ENCODE measurements at places on chromosomes 2 and 18. TPM values are rescaled to one million over a fixed set of nuclear protein-coding genes. Genes with fewer than 3 reads are reported as not detected.

The VWC2L gene
- total RNA-seq, result not detected

The CFAP221 gene
- not detected for total RNA-seq

The LRRC30 gene
- not detected for total RNA-seq

The CRYGC gene
- total RNA-seq, result not detected

The UGT1A9 gene
- total RNA-seq, result not detected

The CFAP65 gene
- not detected for total RNA-seq

The CD28 gene
- total RNA-seq, result not detected

The DUSP2 gene
- 0.33 TPM for total RNA-seq

GRCh38 chr2:169077674-169078240 lies 8.4 kb downstream of the DHRS9 start:
- no peak for DNase-seq
- no peaks in the 10 kb centered on the region for H3K27me3 ChIP-seq
- H3K36me3 ChIP-seq, result no peaks in the 10 kb centered on the region
- H3K4me1 ChIP-seq, result no peaks in the 10 kb centered on the region
- no peak overlapping the region for H3K4me3 ChIP-seq
- H3K27ac ChIP-seq, result no peak overlapping the region

GRCh38 chr2:147589127-147589526 lies 255.7 kb upstream of the ACVR2A start:
- H3K4me3 ChIP-seq, result no peak overlapping the region
- no peaks in the 10 kb centered on the region for H3K36me3 ChIP-seq
- H3K27ac ChIP-seq, result no peak overlapping the region
- no peak for DNase-seq

GRCh38 chr2:149799013-149799705 lies 211.6 kb upstream of the MMADHC start:
- H3K4me1 ChIP-seq, result peaks cover 6% of the 10 kb centered on the region
- no peak overlapping the region for H3K4me3 ChIP-seq
- H3K27me3 ChIP-seq, result no peaks in the 10 kb centered on the region
- no peaks in the 10 kb centered on the region for H3K36me3 ChIP-seq
- H3K27ac ChIP-seq, result no peak overlapping the region

GRCh38 chr2:69067026-69067630 lies 54.1 kb downstream of the ANTXR1 start:
- peaks cover 10% of the 10 kb centered on the region for H3K4me1 ChIP-seq
- DNase-seq, result no peak
- no peaks in the 10 kb centered on the region for H3K36me3 ChIP-seq
- no peak overlapping the region for H3K27ac ChIP-seq

DNA sequence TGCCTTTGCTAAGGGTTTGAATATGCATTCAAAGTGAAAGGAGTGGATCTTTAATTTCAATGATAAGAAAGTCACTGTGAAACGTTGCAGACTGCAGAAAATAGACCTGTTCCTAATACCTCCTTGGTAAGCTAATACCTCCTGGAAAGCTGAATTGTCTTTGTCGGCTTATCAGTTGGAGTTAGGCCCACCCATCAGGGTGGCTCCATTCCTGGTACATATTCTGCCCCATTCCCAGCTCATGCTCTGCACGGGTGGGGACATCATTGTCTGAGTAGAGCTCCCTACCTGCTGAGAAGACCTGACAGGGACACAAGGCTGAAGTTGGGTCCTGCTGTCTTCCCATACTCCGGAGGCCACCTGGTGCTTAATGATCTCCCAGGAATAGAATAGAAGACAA lies 203.3 kb downstream of the EN1 start:
- no peak for DNase-seq
- H3K27ac ChIP-seq, result no peak overlapping the region
- H3K27me3 ChIP-seq, result no peaks in the 10 kb centered on the region
- no peak overlapping the region for H3K4me3 ChIP-seq
- no peaks in the 10 kb centered on the region for H3K4me1 ChIP-seq

DNA sequence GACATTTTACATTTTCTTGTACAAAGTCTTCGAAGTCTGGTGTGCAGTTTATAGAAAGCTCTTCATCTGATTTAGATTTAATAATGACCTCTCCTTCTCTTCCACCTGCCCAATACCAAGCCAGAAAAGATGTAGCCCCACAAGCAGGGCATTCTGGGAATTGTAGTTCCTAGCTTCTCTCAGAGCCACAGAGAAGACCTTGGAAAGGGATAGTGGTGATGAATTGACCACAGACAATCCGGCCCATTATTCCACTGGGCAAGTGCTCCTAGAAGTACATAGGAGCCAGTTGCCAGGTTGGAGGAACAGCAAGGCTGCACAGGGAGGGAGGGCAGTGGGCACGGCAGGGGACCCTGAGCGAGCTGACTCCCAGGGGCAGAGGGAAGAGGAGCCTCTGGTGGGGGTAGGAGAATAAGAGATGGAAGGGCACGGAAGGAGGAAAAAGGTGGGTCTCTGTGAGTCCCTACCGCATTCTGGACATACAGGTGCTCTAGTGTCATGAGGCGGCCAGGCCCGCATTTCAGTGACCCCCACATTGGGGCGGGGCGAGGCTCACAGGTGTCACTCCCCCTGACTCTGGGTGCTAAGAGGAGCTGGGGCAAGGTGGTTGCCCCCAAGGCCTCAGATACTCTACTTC lies 152.5 kb upstream of the HAAO start:
- H3K27me3 ChIP-seq, result no peaks in the 10 kb centered on the region
- no peak overlapping the region for H3K4me3 ChIP-seq
- no peaks in the 10 kb centered on the region for H3K36me3 ChIP-seq
- no peaks in the 10 kb centered on the region for H3K4me1 ChIP-seq
- no peak overlapping the region for H3K27ac ChIP-seq

GRCh38 chr2:23900541-23901322 lies 26.2 kb downstream of the ATAD2B start:
- H3K27ac ChIP-seq, result no peak overlapping the region
- DNase-seq, result peak; percentile 85
- no peak overlapping the region for H3K4me3 ChIP-seq
- no peaks in the 10 kb centered on the region for H3K27me3 ChIP-seq
- peaks cover 9% of the 10 kb centered on the region for H3K4me1 ChIP-seq
- no peaks in the 10 kb centered on the region for H3K36me3 ChIP-seq

DNA sequence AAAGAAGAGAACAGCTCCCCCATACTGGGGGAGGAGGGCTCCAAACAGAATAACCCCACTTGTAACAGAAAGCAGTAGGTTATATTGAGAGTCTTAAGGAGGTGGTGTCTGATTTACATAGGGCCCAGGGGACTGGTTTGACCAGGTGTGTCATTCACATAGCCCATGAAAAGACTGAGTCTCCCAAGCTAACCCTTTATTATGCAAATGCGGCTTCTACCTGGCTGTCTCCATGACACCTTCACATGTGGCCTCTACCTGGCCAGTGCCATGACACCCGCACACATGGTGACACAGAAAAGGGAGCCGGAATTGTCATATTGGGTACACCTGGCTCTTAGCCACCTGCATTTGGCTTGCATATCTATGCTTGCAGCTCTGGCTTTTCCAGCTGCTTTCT lies 1057.2 kb upstream of the PIK3C3 start:
- H3K27me3 ChIP-seq, result no peaks in the 10 kb centered on the region
- H3K36me3 ChIP-seq, result no peaks in the 10 kb centered on the region
- H3K4me3 ChIP-seq, result no peak overlapping the region
- no peak for DNase-seq
- H3K27ac ChIP-seq, result no peak overlapping the region

GRCh38 chr2:182367401-182367800 lies 59.4 kb downstream of the PDE1A start:
- H3K4me3 ChIP-seq, result no peak overlapping the region
- no peaks in the 10 kb centered on the region for H3K36me3 ChIP-seq
- no peak for DNase-seq
- no peak overlapping the region for H3K27ac ChIP-seq
- peaks cover 5% of the 10 kb centered on the region for H3K4me1 ChIP-seq

GRCh38 chr2:74481961-74482800 lies 617 bp downstream of the CCDC142 start:
- peak overlapping the region; percentile 79 for H3K4me3 ChIP-seq
- H3K27ac ChIP-seq, result peak overlapping the region; percentile 36
- no peaks in the 10 kb centered on the region for H3K27me3 ChIP-seq
- no peak for DNase-seq
- peaks cover 3% of the 10 kb centered on the region for H3K36me3 ChIP-seq

DNA sequence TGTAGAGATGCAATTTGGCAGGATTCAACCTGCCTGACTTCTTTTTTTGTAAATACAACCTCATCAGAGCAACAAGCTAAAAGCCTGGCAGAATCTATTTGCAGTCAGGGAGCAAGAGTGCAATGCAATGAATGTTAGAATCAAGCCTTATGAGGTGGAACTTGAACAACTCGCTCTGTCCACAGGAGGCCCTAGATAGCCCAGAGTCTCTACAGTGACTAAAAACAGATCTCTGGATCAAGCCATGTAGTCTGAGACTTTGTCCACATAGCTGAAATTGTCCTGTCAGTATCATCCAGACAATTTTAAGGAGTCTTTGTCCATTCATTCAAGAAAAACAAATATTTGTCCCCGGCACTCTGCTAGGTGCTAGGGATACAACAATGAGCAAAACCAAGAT lies 32.0 kb upstream of the CDK5R2 start:
- no peak overlapping the region for H3K4me3 ChIP-seq
- H3K27ac ChIP-seq, result no peak overlapping the region
- H3K27me3 ChIP-seq, result peaks cover 2% of the 10 kb centered on the region

GRCh38 chr2:86498468-86499260 lies 57.5 kb downstream of the KDM3A start:
- H3K4me3 ChIP-seq, result no peak overlapping the region
- H3K27ac ChIP-seq, result no peak overlapping the region
- DNase-seq, result no peak

- no peak overlapping the region for H3K4me3 ChIP-seq
- no peaks in the 10 kb centered on the region for H3K27me3 ChIP-seq
- H3K27ac ChIP-seq, result no peak overlapping the region
- no peaks in the 10 kb centered on the region for H3K4me1 ChIP-seq
- DNase-seq, result no peak
- H3K36me3 ChIP-seq, result no peaks in the 10 kb centered on the region
Observed at GRCh38 chr18:65436430-65436829, 314.4 kb upstream of the CDH7 start.

DNA sequence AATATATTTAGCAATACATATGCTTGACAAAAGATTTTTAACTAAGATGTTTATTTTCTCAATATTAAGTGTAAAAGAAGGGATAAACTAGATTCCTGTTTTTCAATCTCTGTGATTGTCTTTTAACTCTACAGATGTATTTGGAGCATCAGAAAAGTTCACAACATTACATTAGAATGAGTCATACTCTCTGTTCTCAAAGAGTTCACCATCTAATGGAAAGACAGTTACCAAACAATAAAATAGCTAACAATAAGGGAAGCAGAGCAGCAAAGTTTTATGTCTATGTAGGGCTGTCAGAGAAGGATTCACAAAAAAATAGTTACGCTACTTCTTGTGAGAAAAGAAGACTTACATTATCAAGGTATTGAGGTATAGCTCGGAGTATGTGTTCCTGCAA lies 109.2 kb upstream of the MAP2 start:
- H3K36me3 ChIP-seq, result no peaks in the 10 kb centered on the region
- H3K4me3 ChIP-seq, result no peak overlapping the region
- no peaks in the 10 kb centered on the region for H3K4me1 ChIP-seq

- no peaks in the 10 kb centered on the region for H3K36me3 ChIP-seq
- H3K27ac ChIP-seq, result no peak overlapping the region
- peaks cover 16% of the 10 kb centered on the region for H3K4me1 ChIP-seq
- H3K27me3 ChIP-seq, result no peaks in the 10 kb centered on the region
- no peak overlapping the region for H3K4me3 ChIP-seq
Observed at GRCh38 chr2:8984855-8985254, 18.6 kb downstream of the MBOAT2 start.

DNA sequence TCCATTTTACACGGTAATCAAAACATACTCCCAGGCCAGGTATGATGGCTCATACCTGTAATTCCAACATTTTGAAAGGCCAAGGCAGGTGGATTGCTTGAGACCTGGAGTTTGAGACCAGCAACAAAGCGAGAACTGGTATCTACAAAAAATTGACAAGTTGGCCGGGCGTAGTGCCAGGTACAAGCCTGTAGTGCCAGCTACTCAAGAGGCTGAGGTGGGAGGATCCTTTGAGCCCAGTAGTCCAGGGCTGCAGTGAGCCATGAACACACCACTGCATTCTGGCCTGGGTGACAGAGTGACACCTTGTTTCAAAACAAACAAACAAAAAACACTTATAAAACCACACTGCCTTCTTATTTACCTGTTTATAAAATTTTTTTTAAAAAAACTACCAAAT lies 80.8 kb downstream of the GAREM1 start:
- no peak overlapping the region for H3K4me3 ChIP-seq
- H3K27ac ChIP-seq, result no peak overlapping the region
- no peaks in the 10 kb centered on the region for H3K27me3 ChIP-seq
- no peaks in the 10 kb centered on the region for H3K36me3 ChIP-seq

DNA sequence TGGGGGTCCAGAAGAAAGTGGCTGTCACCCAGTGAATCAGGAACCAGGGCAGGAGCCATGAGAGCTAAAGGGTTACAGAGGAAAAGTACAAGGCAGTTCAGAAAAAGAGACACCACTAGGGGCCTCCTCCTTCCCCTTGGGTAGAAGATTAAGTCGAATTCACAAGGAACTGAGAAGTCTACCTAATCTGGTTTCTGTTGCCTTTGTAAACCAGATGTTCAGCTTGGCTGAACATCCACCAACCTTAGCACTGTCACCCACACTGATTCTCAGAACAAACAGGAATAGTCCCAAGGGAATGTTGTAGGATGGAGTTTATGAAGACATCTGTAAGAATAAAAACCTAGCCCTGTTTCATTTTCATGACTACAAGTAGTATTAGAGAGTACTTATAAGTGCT lies 90.4 kb upstream of the NOSTRIN start:
- no peak for DNase-seq
- no peaks in the 10 kb centered on the region for H3K27me3 ChIP-seq
- no peak overlapping the region for H3K27ac ChIP-seq
- H3K4me1 ChIP-seq, result no peaks in the 10 kb centered on the region
